Stimulated activated CD4-positive, alpha-beta T cell treated with anti-CD3 and anti-CD28 coated beads, Interleukin-1b, Interleukin-23, amount 100 ng/mL, for 4 hours (primary cell): ENCODE measurements at places on chromosomes 3 and 15.

GRCh38 chr3:163929069-163929652, 1149.1 kb downstream of the SI start:
- no peak for DNase-seq

- DNase-seq, result no peak
These were observed 180.5 kb downstream of the TCF12 start for GRCh38 chr15:57098896-57099295.

DNA sequence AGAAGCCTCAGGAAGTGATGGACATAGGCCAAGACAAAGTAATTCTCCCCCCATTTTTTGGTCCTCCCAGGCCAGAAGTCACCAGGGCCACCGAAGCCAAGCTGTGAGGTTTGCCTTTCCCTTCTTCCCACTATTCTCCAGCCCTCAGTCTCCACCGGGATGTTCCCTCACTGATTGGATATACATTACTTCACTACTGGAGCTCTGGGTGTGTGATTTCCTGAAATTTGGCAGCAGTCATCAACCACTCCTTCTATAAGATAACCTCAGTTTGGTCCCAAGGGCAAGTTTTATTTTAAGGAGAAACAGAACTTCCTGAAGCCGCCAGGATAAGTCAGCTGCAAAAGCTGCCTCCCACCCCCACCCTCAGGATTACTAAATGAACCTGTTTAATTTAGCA, 11.3 kb downstream of the SLCO2A1 start:
- no peak for DNase-seq

DNA sequence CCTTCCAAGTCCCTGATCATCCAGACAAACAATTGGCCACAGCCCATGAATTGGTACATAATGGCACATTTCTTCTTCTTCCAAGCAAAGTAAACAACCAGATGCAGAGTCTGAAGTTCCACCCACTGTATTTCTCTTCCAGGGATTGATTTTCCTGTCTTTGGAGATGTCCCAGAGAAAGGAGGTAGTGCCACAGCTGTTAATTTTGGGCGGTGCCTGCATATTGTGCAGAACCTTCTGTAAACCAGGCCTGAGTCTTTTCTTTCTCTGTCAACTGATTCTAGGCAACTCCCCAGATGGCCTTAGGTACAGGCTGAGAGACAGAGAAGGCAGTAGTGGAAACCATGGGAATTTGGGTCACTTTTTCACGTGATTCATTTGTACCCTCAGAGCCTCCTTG, 73.5 kb upstream of the TNIK start:
- DNase-seq, result no peak

GRCh38 chr3:67415511-67415910, 238.9 kb downstream of the SUCLG2 start:
- no peak for DNase-seq

- DNase-seq, result no peak
These were observed 486 bp downstream of the LSG1 start for GRCh38 chr3:194671511-194671899.

DNA sequence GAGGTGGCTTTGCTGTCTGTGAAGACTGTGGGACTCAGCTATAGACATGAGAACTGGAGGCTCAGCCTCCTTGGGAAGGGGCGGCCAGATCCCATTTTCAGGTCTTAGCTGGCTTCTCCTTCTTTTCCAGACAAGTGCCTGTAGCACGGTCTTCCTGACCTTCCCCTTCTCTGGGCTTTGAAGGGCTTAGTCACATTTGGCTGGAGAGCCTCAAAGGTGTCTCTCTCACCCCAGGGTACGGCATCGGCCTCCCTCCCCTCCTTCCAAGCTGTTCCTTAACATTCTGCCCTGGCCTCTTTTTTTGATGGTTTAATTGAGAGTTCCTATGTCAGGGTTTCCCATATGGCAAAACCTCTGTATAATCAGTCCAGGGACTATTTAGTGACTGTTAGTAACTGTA, 242.7 kb downstream of the THSD4 start:
- DNase-seq, result no peak

- DNase-seq, result no peak
These were observed 34.5 kb downstream of the ZIC4 start for GRCh38 chr3:147371771-147372340.

DNA sequence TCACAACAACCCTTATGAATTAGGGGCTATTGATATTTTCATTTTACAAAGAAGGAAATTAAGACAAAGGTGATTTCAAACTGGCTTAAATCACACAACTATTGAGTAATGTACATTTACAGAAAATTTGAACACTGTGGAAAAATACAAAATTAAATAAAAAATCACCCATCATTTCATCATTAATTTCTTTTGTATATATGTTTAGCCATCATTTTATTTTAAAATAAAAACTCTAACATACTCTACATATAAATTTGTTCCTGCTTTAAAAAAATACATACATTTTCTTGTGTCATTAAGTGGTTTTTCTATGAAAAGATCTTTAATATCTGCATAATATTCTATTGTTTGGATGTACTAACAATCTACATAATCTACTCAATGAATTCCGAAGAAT, 20.2 kb downstream of the CLDN11 start:
- DNase-seq, result no peak
